ENCODE measurements at places on chromosomes 7 and 10. TPM values are rescaled to one million over a fixed set of nuclear protein-coding genes. Genes with fewer than 3 reads are reported as not detected.

The CYP51A1 gene
- 38.4 TPM for total RNA-seq

DNA sequence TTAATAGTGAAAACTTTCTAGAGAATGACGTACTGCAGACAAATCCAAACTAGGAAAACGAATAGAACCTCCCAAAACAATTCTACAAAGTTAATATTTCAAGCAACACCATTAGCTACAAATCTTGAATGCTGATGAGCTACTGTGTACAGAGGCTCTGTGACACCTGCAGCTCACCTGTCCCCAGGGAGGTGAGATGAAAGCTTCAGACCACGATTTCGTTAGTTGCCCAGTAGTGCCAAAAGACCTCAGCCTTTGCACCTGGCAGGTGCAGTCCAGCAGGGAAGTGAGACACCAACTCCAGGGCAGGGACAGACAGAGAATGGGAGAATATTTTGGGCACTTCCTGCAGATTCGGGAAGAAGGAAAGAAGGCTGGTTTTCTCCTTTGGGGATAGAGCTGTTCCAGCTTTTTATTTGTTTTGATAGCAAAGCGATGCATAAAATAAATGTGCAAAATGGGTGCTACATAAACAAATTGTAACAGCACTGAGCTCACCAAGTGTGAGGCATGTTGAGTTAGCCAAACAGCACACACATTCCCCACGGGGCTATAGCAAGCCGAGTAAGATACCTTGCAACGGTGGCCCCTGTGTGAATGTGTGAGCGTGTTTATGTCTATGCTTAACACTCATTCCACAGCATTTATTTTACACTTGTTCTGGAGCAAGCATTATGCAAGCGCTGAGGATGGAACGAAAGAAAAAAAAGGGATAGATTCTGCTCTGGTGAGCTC, 1024.8 kb upstream of the AUTS2 start:
- DNase-seq: no peak
- H3K27ac ChIP-seq: no peak overlapping the region
- no peak overlapping the region for H3K4me3 ChIP-seq
- H3K4me1 ChIP-seq: no peaks in the 10 kb centered on the region

GRCh38 chr7:127798023-127798422, 146.0 kb downstream of the SND1 start:
- no peak for DNase-seq
- no peaks in the 10 kb centered on the region for H3K4me1 ChIP-seq
- no peak overlapping the region for H3K27ac ChIP-seq
- no peaks in the 10 kb centered on the region for H3K27me3 ChIP-seq
- H3K36me3 ChIP-seq: no peaks in the 10 kb centered on the region
- H3K4me3 ChIP-seq: no peak overlapping the region

- H3K4me1 ChIP-seq: no peaks in the 10 kb centered on the region
- H3K27ac ChIP-seq: no peak overlapping the region
- H3K4me3 ChIP-seq: no peak overlapping the region
- DNase-seq: no peak
- no peaks in the 10 kb centered on the region for H3K27me3 ChIP-seq
Measured at GRCh38 chr10:70780772-70781171, 4.4 kb downstream of the TBATA start.

DNA sequence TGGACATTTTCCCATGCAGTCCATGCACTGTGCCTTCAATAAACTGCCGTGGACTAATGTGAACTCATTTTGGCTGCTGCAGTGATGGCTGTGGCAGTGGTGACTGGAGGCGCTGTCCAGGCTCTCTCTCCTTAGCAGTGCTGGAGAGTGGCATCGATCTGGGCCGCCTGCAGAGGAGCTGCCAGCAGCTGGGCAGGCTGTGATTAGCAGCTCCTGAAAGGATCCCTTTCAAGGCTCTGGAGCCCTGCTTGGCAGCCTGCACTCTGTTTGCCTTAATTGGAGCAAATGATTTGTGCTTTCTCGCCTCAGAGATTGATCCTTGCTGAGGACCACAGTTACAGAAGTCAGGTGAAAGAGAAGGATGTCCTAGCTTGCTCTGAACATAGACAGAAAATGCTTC, 130.1 kb upstream of the VWC2 start:
- no peaks in the 10 kb centered on the region for H3K4me1 ChIP-seq
- no peaks in the 10 kb centered on the region for H3K36me3 ChIP-seq
- DNase-seq: no peak
- H3K4me3 ChIP-seq: no peak overlapping the region
